ENCODE measurements at places on chromosomes 12 and 14. TPM values are rescaled to one million over a fixed set of nuclear protein-coding genes. Genes with fewer than 3 reads are reported as not detected.
A peak's percentile ranks its signal among the peaks of the same experiment; 100 is the strongest.

SPSB2 gene
- 16.3 TPM for total RNA-seq

ITGA5 gene
- total RNA-seq: 40.6 TPM

NOPCHAP1 gene
- 12.4 TPM for total RNA-seq

TULP3 gene
- 24.5 TPM for total RNA-seq

TSHR gene
- 623 TPM for total RNA-seq

- no peak overlapping the region for H3K27ac ChIP-seq
- peaks cover 38% of the 10 kb centered on the region for H3K4me1 ChIP-seq
- no peak for DNase-seq
- no peaks in the 10 kb centered on the region for H3K27me3 ChIP-seq
- H3K36me3 ChIP-seq: no peaks in the 10 kb centered on the region
- no peak overlapping the region for H3K4me3 ChIP-seq
These were observed 33.1 kb downstream of the MAP3K9 start for GRCh38 chr14:70776197-70776596.

DNA sequence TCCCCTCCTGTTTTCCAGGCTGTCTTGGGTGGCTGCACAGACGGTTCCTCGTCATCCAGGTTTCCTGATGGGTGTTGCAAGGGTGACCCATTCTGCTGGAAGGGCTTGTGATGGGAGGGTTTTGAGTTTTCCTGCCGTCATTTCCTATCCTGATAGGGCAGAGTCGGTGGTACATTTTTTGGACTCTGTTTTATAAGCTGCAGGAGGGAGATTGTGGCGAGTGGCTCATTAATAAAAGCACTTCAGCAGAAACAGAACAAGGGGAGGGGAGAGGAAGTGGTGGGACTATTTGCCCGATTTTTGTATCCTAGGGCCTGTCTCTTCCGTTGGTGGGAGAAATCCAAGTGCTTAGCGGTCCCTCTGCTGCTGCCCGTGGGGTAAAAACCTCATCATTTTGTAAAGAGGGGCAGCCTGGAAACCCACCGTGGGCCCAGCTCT, 40.0 kb downstream of the TSPAN9 start:
- H3K36me3 ChIP-seq: no peaks in the 10 kb centered on the region
- H3K4me1 ChIP-seq: peaks cover 16% of the 10 kb centered on the region
- DNase-seq: no peak
- H3K27ac ChIP-seq: peak overlapping the region; percentile 63
- no peak overlapping the region for H3K4me3 ChIP-seq
- no peaks in the 10 kb centered on the region for H3K27me3 ChIP-seq

DNA sequence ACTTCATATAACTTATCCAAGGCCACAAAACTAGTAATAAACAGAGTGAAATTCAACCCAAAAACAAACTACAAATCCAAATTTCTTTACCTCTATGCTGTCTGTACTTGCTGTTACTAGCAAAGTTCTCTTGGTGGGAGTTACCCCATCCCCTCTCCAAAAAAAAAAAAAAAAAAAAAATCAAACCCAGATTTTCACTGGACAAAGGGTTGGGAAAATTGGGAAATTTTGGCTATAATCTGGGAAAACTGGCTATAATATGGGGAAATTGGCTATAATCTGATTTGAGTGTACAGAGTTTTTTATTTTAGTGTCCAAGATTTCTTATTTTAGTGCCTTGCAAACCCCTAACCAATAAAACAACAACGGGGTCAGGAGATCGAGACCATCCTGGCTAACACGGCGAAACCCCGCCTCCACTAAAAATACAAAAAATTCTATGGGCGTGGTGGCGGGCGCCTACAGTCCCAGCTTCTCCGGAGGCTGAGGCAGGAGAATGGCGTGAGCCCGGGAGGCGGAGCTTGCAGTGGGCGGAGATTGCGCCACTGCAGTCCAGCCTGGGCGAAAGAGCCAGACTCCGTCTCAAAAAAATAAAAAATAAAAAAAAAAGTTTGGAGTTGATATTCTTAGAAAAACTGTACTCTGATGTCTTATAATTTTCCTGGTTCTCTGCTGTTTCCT, 148.4 kb downstream of the CHST11 start:
- no peaks in the 10 kb centered on the region for H3K4me1 ChIP-seq
- H3K27me3 ChIP-seq: no peaks in the 10 kb centered on the region
- no peaks in the 10 kb centered on the region for H3K36me3 ChIP-seq
- no peak overlapping the region for H3K4me3 ChIP-seq
- DNase-seq: no peak
- H3K27ac ChIP-seq: no peak overlapping the region

GRCh38 chr12:52239767-52240166, 6.7 kb downstream of the KRT7 start:
- no peaks in the 10 kb centered on the region for H3K27me3 ChIP-seq
- DNase-seq: no peak
- peaks cover 91% of the 10 kb centered on the region for H3K4me1 ChIP-seq
- peaks cover 10% of the 10 kb centered on the region for H3K36me3 ChIP-seq

- H3K27ac ChIP-seq: no peak overlapping the region
- no peaks in the 10 kb centered on the region for H3K36me3 ChIP-seq
- peaks cover 16% of the 10 kb centered on the region for H3K4me1 ChIP-seq
- no peak overlapping the region for H3K4me3 ChIP-seq
These were observed 82.8 kb downstream of the B4GALNT3 start for GRCh38 chr12:542395-543113.

DNA sequence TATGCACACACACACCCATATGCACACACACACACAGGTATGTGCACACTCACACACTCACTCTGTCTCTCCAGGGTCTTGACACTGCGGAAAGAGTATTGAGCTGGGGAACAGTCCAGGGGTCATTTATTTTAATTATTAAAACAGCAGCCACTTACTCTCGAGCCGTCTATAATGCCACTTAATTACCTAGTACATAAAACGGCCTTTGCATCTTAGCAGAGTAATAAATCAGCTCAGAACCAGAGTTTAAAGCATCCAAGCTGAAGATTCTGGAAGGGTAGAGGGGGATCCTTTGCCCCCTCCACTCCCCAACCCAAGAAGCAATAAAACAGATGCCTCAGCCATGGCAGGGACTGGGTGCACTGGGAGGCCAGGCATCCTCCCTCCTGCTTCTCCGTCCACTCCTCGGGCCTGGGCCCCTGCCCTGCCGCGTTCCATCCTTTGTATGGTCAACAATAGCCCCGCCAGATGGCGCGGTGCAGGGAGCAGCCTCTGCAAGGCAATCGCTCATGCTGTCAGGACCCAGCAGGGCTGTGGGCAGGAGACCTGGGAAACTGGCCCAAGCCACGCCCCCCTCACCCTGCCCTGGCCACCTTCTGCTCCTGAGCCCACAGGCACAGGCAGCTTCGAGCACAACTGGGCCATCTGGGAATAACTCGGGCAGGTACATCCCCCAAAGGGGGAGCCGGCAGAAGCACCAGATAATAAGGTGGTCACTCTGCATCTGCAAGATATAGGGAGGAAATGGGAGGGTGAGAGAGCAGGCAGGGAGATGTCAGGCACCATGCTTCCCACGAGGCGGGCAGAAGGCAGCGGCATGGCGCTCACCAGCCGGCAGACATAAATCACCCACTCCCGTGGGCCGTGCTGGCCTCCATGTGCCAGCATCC, 40.9 kb downstream of the CCDC85C start:
- H3K27ac ChIP-seq: peak overlapping the region; percentile 70
- DNase-seq: peak; percentile 93
- no peaks in the 10 kb centered on the region for H3K36me3 ChIP-seq

DNA sequence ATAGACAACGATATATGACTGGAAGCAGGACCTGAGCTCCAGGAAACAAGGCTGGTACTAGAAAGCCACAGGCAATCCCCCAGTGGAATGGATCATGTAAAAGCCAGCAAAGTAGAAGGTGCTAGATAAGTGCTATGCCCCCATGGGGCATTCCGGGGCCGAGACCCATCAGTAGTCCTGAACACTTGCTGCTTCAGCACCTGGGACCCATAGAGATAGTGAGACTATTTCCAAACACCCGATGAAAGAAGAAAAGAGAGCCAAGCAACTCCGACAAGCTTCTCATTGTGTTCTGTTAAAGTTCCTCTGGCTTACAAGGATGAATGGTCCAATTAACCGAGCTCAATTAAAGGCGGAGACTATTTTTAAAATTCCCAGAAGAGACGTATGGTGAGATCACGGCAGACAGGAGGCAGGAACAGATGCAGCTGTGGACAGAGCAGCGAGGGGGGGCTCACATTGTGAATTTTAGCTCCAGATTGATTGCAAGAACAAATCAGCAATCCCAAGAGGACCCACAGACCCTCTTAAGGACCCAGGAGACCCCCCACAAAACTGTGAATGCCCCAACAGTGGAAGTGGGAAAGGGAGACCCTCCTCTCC, 142.5 kb upstream of the OVCH1 start:
- no peaks in the 10 kb centered on the region for H3K36me3 ChIP-seq
- no peaks in the 10 kb centered on the region for H3K27me3 ChIP-seq
- H3K4me3 ChIP-seq: no peak overlapping the region
- DNase-seq: no peak
- H3K27ac ChIP-seq: no peak overlapping the region

GRCh38 chr14:103908580-103908979, 19.7 kb upstream of the TDRD9 start:
- H3K27ac ChIP-seq: no peak overlapping the region
- DNase-seq: no peak

DNA sequence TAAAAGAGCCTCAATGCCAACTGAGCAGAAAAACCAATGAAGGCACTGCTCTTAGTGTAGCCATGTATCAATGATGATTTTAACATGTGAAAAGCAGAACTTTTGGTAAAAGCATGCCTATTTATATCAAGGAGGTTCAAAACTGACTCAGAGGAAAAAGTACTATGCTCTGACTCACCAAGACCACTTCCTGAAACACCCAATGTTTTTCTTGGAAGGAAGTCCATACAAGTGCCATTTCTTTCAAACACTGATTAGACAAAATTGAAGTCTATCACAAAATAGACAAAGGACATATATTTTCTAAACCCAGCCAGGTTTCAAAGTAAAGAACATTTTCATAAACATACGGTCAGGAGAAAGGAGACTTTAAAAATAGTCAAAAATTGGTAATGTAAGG, 88.6 kb downstream of the EPS8 start:
- no peak overlapping the region for H3K4me3 ChIP-seq
- DNase-seq: no peak
- H3K27ac ChIP-seq: peak overlapping the region; percentile 42
- H3K4me1 ChIP-seq: peaks cover 12% of the 10 kb centered on the region
- no peaks in the 10 kb centered on the region for H3K36me3 ChIP-seq

DNA sequence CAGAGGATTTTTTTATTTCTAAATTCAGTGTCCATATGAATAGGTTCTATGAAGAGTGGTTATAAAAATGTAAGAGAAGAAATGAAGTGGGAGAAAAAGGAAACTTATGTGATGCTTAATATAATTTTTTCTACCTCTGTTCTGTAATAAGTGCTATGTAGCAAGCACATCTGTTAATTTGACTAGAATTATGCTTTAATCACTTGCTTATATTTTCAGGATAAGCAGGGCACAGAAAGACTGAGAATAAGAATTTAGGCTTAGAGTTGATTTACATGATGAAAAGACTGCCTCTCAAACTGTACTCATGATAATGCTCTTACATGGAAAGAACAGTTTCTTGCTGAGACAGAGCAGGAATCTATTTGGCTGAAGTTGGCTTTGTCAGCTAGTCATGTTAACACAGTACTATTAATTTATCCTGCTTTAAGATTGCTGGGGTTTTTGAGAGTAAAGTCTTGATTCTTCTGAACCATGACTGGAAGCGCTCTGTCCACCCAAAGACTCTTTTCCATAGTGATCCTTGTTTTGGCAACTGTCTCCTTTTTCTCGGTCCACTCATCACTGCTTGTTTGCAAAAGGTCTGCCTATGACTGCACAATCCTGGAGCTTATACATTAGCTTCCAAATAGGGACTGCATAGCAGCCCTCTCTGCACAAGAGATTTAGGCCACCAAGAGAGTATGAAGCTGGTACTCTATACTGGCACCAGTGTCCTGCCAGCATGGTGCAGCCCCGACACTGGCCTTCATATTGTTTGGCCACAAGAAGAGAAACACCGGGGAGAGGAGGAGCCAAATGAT, 98.8 kb downstream of the AKAP6 start:
- no peak overlapping the region for H3K27ac ChIP-seq
- H3K36me3 ChIP-seq: no peaks in the 10 kb centered on the region
- H3K27me3 ChIP-seq: no peaks in the 10 kb centered on the region
- DNase-seq: no peak

All from thyroid gland (tissue), 4 donors.